NCI-H748 treated with DMSO at 0.1 percent for 48 hours (cell line): ENCODE measurements at places on chromosomes 6 and 20.
A peak's percentile ranks its signal among the peaks of the same experiment; 100 is the strongest.

GRCh38 chr6:125377621-125378020 is 75.9 kb upstream of the HDDC2 start:
- DNase-seq: no peak

- no peak for DNase-seq
Measured at GRCh38 chr20:57804470-57805250, 94.8 kb upstream of the PMEPA1 start.

DNA sequence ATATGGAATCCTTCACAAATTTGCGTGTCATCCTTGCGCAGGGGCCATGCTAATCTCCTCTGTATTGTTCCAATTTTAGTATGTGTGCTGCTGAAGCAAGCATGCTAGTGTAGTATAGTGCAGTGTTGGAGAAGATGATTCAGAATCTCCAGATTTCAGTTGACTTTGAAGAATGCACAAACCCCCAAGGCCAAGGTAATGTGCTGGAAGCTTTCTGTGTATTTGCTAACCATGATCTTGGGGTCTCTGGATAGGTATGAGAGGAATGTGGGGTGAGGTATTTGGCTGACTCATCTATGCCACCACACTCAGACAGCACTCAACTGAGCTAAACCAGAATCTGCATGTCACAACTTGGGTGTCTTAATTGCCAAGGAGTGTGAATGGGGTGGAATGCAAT is 42.6 kb upstream of the DEK start:
- DNase-seq: no peak

- no peak for DNase-seq
Measured at GRCh38 chr6:55260181-55260580, 67.1 kb upstream of the GFRAL start.

GRCh38 chr6:1395506-1395905 is 6.1 kb downstream of the FOXF2 start:
- DNase-seq: no peak

GRCh38 chr6:147563472-147563871 is 55.0 kb downstream of the SAMD5 start:
- DNase-seq: no peak

GRCh38 chr20:8292793-8293192 is 160.7 kb downstream of the PLCB1 start:
- DNase-seq: no peak

DNA sequence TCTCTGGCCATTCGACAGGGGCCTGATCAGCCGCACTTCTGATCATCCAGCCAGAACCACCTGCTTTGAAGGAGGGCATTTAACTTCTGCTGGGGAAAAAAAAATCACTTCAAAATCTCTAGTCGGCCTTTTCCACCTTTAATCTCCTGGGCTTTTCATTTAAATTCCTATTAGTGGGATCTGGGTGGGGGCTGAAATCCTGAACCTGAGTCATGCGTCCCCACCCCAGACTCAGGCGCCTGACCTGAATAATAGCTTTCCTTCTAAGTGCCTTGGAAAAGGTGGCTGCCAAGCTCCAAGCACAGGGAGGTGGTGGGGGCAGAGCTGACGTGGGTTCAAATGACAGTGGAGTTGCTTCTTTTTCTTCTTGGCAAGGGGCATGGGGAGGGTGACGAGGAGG is 246.0 kb upstream of the EXOC2 start:
- DNase-seq: no peak

DNA sequence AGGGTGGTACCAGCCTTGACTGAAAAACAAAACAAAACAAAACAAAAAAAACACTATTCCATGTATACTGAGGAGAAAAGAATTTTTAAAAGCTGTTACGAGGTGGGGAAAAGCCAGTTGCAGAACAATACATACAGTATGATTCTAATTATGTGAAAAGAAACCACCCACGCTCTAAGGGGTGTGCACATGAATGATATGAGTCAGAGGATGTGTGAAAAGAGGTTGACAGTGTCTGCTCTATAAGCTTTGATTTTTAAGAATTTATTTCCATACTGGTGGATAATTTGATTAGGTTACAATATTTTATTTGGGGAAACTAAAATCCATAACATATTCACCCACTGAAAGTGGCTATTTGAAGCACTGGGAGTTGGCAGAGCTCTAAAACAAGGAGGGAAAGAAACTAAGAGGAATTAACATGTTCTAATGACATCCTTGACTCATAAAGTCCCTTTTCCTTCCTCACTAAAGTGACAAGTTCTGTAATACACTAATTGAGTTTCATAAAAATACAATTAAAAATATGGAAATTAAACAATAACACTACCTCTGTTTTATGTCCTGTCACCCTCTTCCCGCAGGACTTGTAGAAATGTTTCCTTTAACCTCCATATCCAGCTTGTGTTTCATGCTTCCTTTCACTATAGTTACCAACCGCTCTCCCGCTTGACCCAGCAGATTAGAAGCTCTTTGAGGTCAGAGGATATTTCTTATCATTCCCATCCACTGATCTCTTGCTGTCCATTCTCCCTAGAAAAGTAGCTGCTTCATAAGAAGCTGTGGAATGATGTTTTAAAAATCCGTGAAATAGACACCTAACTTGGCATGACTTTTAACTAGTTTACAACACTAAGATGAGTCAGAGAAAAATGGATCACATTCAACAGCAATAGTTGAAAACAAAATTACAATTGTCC is 118.6 kb upstream of the CCDC28A start:
- DNase-seq: no peak

DNA sequence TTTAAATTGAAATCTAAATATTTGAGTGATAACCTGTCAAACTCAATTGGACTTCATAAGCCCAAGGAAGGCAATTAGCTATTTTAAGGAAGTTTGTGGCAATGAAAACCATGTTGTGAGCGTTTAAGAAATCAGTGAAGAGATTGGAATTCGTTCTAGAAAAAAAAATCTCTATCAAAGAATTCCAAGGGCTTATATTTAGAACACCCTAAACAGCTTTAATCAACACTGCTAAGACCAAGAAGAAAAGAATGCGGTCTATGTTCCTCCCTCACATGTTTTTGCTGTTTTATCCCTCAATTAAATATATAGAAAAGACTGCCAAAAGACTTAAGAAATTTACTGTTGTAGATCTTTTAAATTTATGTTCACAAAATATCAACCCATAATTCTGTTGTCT is 16.6 kb upstream of the ABRACL start:
- DNase-seq: no peak

GRCh38 chr6:115969930-115970273 is 90.8 kb downstream of the FRK start:
- no peak for DNase-seq

GRCh38 chr6:170176898-170177771 is 113.7 kb downstream of the DLL1 start:
- peak; percentile 64 for DNase-seq

DNA sequence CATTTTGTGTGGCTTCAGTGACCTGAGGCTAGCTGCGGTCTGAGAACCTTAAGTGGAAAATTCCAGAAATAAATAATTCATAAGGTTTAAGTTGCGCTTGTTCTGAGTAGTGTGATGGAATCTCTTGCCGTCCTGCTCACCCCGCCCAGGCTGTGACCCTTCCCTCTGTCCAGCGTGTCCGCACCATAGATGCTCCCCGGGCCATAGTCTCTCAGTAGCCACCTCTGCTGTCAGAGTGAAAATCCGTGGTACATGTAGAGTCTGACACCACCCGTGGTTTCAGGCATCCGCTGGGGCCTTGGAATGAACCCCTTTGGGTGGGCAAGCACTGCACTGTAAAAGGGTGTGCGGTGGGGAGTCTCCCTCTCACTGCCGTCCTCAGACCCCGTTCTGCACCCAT is 11.7 kb downstream of the UNC93A start:
- no peak for DNase-seq

DNA sequence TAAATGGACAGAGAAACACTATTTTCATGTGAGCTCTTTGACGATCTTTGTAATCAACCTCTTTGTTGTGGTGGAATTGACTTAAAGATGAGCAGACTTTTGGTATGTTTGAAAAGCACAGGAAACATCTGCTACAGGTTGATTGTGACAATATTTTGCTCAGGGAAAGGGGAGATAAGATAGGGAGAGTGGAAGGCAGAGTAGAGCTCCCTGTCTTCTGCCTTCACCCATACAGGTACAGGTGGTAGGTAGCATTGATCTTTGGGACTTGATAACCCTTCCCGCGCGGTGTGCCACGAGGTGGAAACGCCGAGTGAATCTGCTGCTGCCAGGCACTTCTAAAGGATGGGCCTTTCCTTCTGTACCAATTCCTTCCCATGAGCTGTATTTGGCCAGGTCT is 183.6 kb downstream of the UTRN start:
- DNase-seq: no peak

GRCh38 chr6:140970485-140970884 is 1162.2 kb upstream of the GJE1 start:
- DNase-seq: no peak

DNA sequence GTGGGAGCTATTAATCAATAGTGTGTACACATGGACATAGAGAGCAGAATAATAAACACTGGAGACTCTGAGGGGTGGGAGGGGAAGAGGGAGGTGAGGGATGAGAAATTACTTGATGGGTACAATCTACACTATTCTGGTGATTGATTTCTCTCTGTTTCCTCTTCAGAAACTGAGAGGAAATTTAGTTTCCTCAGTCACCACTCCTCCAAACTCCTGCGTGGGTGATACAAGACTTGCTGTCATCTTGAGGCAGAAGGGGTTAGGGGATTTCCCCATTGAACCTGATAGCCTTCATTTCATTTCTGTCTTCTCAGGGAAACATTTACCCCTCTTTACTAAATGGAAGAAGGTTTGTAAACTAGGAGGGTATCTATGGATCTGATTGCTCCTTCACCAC is 84.3 kb upstream of the ESR1 start:
- no peak for DNase-seq

GRCh38 chr6:157555455-157556143 is 174.6 kb downstream of the ZDHHC14 start:
- no peak for DNase-seq

DNA sequence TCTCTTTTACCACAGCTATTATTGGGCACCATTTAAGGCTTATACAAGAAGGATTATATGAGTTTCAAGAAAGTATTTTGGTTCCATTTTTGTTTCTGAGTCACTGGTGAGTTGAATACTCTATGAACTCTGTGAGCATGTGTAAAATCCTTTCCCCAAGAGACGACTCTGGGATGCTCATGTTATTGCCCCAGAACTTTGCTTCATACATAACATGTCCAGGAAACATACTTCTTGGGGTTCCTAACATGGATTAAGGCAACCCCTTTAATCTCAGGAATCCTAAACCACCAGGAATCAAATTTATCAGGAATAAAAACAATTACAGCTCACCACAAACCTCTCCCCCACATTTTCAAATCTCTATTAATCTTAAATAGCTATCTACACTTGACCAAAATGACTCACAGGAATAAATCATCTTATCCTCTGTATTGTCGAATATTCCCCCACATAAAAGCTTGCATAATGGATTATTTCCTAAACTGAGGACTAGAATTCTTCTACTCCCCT is 117.5 kb upstream of the COL21A1 start:
- no peak for DNase-seq

DNA sequence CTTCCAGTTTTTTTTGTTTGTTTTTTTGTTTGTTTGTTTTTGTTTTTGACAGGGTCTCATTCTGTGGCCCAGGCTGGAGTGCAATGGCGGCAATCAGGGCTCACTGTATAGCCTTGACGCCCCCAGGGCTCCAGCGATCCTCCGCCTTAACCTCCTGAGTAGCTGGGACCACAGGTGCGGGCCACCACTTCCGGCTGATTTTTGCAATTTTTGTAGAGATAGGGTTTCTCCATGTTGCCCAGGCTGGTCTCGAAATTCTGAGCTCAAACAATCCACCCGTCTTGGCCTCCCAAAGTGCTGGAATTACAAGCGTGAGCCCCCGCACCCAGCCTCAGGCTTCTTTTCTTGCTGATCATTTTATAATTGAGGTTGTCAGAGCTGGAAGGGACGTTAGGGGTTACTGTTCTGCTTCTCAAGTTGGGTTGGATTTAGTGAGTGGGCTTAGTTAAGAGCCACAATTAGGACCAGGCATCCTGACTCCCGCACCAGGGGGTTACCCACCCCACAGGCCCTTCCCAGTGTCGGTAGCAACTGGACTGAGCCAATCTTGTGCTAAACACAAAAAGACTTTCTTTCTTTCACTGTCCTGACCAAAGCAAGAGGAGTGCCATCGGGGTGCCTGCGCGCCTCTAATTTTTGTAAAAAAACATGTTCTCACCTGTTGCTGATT is 13.1 kb upstream of the ZSCAN9 start:
- no peak for DNase-seq

- DNase-seq: no peak
Measured at GRCh38 chr6:136539967-136540652, 10.1 kb downstream of the MAP7 start.

DNA sequence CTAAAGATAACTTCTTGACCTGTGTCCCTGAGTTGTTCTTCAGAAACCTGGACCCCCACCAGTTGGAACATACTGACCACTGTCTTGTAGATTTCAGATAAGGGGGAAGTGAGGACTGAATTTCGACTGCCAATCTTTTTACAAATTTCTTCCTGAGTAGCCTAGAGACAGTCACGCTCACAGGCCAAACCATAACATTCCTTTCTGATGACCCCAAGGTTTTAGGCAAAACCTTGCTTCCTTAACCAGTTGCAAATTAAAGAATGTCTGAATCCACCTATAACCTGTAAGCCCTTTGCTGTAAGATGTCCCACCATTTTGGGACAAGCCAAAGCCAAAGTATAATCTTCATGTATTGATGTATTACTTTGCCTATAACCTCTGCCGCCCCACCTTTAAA is 306.9 kb downstream of the LRFN2 start:
- no peak for DNase-seq

DNA sequence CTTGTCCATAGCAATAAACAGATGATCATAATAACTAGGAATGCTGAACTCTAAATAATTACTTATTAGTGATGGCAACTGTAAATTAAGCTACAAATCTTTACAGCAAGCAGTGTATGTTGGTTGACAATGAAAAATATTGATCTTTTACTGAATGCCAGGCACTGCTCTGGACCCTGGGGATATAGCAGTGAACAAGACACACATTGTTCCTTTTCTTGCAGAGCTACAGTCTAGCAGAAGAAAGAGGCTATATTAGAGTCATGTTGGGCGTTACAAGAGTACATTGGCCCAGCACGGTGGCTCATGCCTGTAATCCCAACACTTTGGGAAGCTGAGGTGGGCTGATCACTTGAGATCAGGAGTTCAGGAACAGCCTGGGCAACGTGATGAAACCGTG is 11.5 kb downstream of the PXT1 start:
- DNase-seq: no peak

GRCh38 chr20:61538183-61538942 is 286.3 kb downstream of the CDH4 start:
- DNase-seq: no peak

- no peak for DNase-seq
Measured at GRCh38 chr20:59144179-59144830, 19.3 kb upstream of the ZNF831 start.

GRCh38 chr6:33843131-33844121 is 39.6 kb upstream of the MLN start:
- DNase-seq: no peak
